ENCODE measurements at places on chromosomes 11 and 22. TPM values are rescaled to one million over a fixed set of nuclear protein-coding genes. Genes with fewer than 3 reads are reported as not detected.

Gene OR8G5
- polyA plus RNA-seq = not detected

Gene MADD
- polyA plus RNA-seq = 51.8 TPM

Gene APLNR
- 131 TPM for polyA plus RNA-seq

Gene TRIM77
- not detected for polyA plus RNA-seq

DNA sequence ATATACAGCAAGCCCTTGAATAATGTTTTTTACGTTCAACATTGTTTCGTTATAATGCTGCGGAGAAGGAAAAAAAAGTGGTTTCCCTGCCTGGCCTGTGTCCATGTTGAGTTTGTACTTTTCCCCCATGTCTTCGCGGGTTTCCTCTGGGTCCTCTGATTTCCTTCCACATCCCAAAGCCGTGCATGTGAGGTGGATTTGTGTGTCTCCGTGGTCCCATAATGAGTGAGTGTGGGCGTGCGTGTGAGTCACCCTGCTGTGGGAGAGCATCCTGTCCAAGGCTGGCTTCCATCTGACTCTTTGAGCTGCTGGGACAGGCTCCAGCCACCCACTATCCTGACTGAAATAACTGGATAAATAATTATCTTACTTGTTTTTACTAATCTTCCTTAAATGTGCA is 29.6 kb upstream of the SNX19 start:
- peak; percentile 45 for DNase-seq

DNA sequence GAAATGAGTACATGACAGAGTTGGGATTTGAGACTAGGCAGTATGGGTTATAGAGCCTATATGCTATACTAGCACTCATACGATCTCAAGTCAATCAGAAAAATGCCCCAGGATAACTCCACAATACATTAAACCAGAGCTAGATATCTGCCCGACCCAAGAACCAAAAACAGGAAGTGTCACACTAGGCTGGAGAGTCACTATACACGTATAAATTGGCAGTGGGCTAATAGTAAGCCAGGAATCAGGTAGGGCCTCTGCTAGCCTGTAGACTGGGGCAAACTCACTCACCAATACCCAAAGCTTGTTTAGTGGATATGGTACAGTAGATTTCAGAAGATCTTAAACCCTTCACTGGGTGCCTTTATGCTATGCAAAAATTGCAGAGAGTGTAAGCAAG is 16.2 kb upstream of the EIF4G2 start:
- DNase-seq = no peak

GRCh38 chr11:94504689-94505293 is 7.5 kb upstream of the C11orf97 start:
- peak; percentile 46 for DNase-seq

DNA sequence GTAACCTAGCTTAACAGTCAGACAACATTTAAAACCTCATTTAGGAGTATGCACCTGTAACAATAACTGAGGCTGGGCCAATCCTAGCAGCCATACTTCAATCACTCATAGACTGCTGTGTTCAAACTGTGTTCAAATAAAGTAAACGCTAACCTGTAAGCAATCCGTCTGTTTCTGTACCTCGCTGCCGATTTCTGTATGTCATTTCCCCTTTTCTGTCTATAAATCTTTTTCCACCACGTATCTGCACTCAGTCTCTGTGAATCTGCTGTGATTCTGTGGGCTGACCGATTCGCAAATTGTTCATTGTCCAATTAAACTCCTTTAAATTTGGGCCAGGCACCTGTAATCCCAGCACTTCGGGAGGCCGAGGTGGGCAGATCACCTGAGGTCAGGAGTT is 12.3 kb downstream of the APOBEC3H start:
- no peak for DNase-seq

DNA sequence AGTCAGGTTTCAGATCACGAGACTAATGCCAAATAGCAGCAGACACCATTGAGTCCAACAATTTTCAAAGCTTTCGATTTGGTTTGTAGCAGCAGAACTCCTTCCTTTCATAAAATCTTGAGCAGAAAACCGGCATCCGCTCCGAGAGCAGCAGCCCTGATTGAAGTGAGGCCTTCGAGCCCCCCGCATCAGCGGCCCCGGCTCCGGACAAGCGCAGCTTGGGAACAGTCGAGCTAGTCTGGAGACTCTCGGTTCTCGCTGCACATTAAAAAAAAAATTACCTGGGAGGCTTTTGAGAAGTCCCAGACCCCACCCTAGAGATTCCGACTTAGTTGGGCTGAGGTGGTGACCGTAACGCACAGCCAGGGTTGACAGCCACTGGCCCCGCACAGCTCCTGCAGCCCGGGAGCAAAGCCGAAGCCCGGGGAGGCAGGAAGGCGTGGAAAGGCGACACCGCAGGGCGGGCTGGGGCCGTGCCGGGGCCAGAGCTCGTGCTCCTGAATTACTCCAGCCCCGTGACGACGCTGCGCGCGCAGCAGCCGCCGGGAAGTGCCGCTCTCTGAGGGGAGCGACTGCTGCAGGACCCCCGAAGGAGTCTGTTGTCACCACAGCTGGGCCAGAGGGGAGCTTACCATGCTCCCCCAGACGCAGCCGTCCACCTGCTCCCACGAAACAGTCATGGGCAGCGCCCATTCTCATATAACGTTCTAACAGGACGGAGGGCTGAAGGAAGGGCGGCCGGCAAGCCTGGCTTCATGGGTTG is 57.8 kb downstream of the SPATA19 start:
- no peak for DNase-seq

DNA sequence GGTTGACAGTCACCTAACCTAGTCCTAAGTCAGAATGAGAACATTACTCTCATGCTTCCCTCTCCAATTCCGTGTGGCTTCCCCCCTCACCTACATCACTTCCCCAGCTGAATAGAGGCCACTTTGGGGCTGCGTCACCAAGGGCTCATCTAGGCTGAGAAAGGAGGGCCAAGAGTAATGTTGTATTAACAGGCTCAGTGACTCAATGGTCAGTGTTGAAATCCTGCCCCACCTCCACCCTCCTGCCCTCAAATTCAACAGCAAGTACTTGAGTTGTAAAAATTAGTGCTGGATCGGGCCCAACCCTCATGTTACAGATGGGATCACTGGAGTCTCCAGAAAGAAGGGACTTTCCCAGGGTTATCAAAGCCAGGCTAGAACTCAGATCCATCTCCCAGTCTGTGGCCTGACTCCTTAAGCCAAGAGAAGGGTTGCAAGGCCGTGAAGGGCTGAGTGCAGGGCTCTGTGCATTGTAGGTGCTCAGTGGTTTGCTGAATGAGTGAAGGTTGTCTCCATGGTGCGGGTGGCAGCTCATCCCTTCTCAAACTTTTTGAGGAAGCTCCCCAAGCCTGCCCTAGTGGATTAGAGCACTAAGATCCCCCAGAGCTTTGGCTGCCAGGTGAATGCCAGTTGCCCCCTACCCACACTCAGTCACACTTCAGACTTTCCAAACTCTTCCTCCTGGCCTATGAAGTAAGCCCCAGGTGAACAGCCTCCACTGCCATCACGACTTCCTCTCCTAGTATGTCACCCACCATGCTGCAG is 3.2 kb downstream of the DGAT2 start:
- no peak for DNase-seq

DNA sequence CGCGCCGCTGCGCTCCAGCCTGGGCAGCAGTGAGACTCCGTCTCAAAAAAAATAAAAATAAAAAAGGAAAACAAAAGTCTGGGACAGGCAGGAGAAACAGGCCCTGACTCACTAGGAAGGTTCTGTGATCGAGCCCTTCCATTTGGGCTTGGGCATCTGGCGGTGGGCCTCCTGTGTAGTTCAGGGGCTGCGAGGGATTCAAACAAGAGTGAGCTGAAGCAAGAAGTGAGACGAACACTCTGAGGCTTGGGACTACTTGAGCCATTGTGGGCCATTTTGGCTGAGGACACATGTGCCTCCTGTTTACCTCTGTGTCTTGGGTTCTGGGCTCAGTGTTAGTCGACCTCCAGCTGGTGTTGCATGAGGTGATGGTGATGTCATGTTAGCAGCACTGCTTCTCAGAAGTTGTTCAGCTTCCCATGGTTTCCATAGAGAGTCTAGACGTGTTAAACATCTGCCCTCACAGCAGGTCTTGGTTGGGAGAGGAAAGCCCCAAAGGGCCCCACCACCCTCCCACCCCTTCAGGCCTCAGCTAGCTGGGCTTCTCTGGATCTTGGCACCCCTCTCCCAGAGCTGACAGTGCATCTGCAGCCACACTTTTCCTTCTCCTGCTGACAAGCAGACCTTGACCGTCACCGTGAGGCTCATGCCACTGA is 57.8 kb downstream of the MED15 start:
- no peak for DNase-seq

DNA sequence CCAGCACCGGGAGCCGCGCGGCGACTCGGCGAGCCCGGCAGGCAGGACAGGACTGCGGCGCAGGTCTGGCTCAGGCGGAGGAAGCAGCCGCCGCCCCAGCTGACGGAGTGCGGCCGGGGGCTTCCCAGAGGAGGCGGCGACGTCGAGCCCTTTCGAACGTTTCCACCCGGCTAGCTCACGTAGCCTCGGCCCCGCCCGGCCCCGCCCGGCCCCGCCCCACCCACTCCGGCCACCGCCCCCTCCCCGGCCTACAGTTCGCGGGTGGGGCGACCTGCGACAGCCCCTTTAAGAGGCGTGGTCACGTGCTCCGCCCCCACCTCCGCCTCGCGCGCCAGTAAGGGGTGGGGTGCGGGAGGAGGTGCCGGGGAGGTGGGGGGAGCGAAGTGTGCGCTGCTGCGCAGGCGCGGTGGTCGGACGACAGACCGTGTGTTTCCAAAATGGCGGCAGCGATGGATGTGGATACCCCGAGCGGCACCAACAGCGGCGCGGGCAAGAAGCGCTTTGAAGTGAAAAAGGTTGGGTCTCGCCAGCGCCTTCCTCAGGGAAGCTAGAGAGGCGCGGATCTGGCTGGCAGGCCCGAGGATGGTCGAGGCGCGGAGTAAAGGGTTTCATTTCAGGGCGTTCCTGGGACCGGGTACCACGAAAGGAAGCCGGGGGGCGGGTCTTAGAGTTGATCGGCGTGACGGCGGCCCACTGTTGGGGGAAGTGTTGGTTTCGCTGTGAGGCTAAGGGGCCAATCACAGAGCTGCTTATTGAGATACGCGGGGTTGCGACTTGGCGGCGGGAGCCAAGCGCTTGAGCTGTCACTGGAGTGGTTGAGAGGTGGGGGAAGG is at the start of gene RBX1:
Gene RBX1 (plus strand): TSS at position 417 of the 833 bp plus-strand sequence. CDS start 21 bp downstream, at position 438.
- DNase-seq = peak; percentile 100
